ENCODE measurements at places on chromosomes 11 and 22.
A peak's percentile ranks its signal among the peaks of the same experiment; 100 is the strongest.

GRCh38 chr11:76578654-76579055 is 91.9 kb downstream of the LRRC32 start:
- peak; percentile 83 for DNase-seq

- peak; percentile 6 for DNase-seq
These were observed 104.2 kb downstream of the MYO18B start for GRCh38 chr22:25845985-25846745.

- no peak for DNase-seq
These were observed 31.7 kb downstream of the IGF2 start for GRCh38 chr11:2107521-2107920.

DNA sequence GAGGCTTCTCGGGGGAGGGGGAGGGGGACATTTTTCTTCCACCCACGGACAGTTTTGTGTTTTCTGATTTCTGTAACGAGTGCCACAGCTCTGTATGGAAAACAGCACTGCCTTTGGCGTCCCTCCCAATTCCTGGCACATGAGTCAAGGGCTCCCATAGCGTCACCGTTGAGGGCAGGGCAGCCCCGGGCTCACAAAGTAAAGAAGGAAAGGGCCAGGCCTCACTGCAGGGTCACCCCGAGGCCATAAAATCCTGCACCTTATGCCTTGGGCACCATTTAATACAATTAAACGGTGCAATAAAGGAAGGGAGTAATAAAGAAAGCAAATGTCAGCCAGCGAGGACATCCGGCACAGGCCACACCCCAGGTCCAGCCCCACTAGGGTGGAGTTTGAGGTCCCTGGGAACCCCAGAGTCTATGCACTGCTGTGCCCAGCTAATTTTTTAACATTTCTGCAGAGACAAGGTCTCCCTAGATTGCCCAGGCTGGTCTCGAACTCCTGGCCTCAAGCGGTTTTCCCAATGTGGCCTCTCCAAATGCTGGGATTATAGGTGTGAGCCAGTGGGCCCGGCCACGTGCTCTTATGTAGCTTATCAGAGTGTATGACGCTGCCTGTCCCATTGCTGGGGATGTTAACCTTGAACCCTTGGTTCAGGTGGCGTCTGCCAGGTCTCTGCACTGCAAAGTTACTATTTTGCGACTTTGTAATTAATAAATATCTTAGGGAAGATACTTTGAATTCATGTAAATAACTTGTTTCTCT is 13.6 kb upstream of the MUC2 start:
- DNase-seq = peak; percentile 74

DNA sequence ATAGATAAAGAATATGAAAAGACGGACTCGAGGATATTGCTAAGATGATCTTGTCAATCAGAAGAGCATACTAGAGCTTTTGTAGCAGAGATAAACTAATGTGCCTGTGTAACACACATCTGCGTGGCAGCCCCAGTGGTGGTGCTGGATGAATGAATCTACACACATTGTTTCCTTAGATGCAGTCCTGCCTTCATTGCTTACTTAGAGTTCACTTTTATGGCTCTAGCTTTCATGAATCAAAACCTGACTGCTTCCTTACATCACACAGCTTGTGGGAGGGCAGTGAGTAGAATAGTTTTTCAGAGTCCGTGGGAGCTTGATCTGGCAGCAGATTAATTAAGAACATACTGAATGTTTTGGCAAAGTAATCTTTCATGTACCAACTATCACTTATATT is 83.7 kb downstream of the EXT2 start:
- DNase-seq = peak; percentile 6

DNA sequence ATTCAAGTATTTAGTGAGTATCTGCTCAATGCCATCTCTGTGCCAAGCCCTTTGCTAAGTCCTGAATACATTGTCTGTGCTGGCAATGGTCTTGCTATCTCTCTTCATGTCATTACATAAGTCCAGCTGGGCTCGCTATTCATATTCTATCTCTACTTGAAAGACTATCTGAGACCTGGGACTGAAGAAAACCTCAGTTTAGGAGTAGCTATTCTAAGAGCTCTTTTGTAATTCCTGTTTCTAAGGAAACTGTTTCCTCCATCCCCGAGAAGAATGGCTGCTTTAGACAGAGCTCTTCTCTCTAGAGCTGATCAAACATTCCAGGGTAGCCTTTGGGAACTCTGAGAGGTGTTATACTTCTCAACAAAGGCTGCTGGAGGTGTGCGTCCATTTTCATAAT is 33.0 kb downstream of the SLC17A6 start:
- DNase-seq = no peak

- no peak for DNase-seq
These were observed 183.2 kb upstream of the NECTIN1 start for GRCh38 chr11:119912229-119912628.

Measured in fibroblast of skin of back (primary cell).